ENCODE measurements at places on chromosomes 7 and 10.

- H3K27ac ChIP-seq = peak within 1 kb of the TSS; percentile 92
- peaks cover 13% of the 10 kb centered on the region for H3K4me1 ChIP-seq
- H3K36me3 ChIP-seq = no peaks in the 10 kb centered on the region
These were observed at the start of gene PDK4 for GRCh38 chr7:95596198-95597063. TSS of gene PDK4 (minus strand) at chr7:95596516. CDS start at chr7:95596293, 223 bp downstream.

DNA sequence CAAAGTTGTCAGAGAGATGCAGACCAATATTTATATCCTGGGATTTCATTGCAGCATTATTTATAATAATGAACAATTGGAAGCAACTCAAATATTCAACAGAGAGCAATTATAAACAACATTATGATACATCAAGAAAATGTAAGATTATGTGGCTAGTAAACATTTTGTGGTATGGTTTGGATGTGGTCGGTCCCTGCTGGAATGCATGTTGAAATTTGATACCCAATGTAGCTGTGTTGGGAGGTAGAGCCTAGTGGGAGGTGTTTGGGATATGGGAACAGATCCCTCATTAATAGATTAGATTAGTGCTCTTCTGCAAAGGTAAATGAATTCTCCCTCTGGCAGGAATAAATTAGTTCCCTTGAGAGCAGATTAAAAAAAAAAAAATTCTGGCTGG is 350.9 kb downstream of the ANKRD30A start:
- no peak for DNase-seq
- H3K36me3 ChIP-seq = no peaks in the 10 kb centered on the region
- H3K27me3 ChIP-seq = no peaks in the 10 kb centered on the region
- H3K4me1 ChIP-seq = no peaks in the 10 kb centered on the region
- no peak overlapping the region for H3K4me3 ChIP-seq

GRCh38 chr7:47833211-47833610 is 115.1 kb downstream of the PKD1L1 start:
- no peak overlapping the region for H3K4me3 ChIP-seq
- peaks cover 37% of the 10 kb centered on the region for H3K4me1 ChIP-seq
- no peak for DNase-seq
- H3K36me3 ChIP-seq = no peaks in the 10 kb centered on the region

DNA sequence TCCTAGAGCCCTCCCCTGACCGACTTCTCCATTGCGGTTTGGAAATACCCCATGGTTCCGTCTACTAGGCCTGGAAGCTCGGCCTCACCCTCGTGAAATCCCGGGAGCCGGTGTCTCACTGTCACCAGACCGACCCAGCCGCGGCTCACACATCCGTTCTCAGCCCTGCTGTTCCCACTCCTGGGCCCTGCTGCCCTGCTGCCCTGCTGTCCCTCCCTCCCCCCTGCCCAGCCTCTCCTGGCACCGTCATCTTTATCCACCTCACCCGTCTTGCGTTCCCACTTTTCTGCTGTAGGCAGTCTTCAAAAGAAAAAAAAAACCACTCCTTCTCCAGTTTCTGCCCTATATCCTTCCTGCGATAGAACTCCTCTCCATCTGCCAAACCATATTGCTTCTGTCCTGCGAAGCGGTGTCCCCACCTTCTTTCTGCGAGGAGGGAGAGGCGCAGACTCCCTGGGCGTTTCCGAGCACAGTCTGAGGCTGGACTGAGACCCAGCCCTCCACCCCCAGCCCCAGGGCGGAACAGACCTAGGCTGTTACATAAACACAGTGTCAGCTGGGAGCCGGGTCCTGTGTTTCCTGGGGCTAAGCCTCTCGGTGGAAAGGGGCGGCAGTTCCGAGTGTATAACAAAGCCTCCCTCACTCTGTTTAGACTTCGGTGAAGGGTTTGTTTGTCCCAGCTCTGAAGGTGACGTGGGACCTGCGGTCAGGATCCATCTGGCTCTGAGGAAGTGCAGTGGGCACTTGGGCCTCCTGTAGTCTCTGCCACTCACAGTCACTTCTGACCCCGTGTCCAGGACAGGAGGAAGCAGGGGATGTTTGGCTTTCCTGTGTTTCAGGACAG is 2.8 kb downstream of the AGAP3 start:
- H3K36me3 ChIP-seq = peaks cover 37% of the 10 kb centered on the region
- no peak for DNase-seq
- H3K27me3 ChIP-seq = no peaks in the 10 kb centered on the region
- H3K4me1 ChIP-seq = peaks cover 51% of the 10 kb centered on the region

GRCh38 chr7:113891828-113892227 is 27.0 kb downstream of the PPP1R3A start:
- no peaks in the 10 kb centered on the region for H3K4me1 ChIP-seq
- H3K27ac ChIP-seq = no peak overlapping the region
- H3K4me3 ChIP-seq = no peak overlapping the region
- no peaks in the 10 kb centered on the region for H3K27me3 ChIP-seq

- no peaks in the 10 kb centered on the region for H3K27me3 ChIP-seq
- H3K27ac ChIP-seq = no peak overlapping the region
- H3K4me3 ChIP-seq = no peak overlapping the region
- H3K4me1 ChIP-seq = peaks cover 2% of the 10 kb centered on the region
These were observed 47.8 kb upstream of the FIGNL1 start for GRCh38 chr7:50497968-50498367.

DNA sequence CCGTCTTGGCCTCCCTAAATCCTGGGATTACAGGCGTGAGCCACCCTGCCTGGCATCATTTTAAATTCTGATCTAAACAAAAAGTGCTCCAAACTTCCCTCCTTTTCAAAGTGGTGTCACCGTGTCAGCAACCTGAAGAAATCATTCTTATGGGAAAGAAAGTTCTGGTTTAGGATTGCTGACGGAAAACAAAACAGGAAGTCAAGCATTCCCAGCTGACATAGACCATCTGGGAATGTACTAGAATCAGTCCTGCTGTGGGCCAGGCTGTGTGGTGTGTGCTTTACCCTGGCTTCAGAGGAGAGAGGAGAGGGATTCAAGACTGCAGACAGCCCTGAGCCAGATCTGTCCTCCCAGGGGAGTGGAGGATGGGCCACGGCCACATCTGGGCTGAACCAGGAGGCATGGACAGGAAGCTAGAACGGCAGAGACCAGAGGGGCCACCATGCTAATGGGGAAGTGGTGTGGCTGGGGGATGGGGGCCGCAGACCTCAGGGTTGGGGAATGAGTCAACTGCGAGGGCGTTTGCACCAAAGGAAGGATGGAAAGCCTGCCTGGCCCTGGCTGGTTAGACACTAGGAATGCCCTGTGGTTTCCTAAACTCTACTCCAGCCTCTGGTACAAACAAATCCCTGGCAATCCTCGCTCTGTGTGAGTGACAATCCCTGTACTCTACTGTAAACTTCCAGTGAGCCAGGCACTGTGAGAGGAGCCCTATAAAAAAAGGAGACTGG is 16.7 kb upstream of the CLIP2 start:
- no peaks in the 10 kb centered on the region for H3K36me3 ChIP-seq
- no peak overlapping the region for H3K4me3 ChIP-seq
- H3K27me3 ChIP-seq = no peaks in the 10 kb centered on the region

All from spinal cord (tissue), 10 donors.